ENCODE measurements at places on chromosomes 7 and 10.

GRCh38 chr10:91567815-91568214 lies 65.1 kb downstream of the PPP1R3C start:
- no peak for DNase-seq

DNA sequence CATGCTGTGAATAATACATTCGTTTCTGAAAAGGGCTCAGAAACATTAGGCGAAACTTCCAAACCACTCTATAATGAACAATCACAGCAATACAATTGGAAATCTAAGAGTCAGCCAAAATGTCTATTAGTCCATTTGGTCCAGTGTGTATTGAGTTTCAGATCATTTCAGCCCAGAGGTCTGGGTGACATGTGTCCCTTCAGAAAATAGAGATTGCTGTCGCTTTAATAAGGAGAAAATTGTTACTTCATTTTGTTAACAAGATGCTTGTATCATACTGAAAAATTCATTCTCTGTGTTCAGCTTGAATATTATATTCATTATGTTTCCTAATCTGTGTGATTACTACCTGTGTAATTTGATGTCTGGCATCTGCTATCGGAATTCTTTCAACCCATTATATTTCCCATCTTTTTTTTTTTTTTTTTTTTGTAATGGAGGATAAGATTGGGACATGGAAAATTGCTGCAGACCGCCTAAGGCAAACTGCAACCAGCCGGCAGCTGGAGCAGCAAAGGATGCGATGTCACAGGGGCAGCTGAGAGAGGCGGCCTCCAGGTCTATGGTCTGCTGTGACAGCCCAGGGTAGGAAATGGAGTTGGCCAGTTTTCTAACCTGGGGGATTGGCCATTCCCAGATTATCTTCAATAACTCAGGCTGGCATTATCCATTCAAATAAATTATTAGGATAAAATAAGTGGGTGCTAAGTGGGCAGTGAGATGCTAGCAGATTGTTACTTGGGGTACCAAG lies 170.9 kb upstream of the NPVF start:
- DNase-seq = no peak

DNA sequence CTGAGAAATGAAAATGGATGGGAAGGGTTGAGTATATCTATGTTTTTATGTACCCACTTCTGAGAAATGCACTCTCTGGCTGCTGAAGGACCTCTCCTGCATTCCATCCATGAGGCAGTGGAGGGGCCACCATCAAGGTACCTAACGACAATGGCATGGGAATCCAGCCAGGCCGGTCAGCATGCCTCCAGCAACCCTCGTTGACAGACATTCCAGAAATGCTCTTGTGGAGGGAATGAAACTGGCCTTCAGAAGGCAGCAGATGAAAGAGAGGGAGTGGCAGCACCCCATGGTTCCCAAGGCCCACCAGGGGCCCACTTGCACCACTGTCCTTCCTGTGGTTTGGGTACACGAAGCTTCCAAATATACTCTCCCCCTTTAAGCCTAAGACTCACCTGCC lies 269.0 kb downstream of the ARHGAP12 start:
- no peak for DNase-seq

- DNase-seq = no peak
These were observed 250.3 kb downstream of the STK31 start for GRCh38 chr7:23960361-23960760.

DNA sequence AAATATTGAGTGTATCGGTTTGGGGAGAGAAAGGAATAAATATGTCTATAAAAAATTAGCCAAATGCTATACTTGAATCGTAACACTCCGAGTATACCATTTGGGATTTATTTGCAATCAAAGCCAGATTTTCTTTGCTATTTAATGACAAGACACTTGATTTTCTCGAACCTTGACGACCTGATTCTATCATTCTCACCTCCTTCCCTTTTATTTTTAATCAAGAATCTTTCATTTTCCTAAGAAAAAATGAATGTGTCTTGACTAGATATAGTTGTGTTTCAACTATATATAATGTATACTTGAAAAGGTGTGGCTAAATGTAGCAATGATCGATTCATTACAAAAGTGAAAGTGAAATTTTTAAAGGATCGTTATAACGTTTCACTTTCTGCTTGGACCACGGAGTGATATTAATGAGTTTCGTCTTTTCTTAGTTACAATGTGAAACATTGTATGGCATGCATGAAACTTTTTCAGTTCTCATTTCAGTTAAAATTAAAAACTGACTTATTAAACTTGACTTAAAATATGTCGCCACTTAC lies 562 bp downstream of the NUB1 start:
- no peak for DNase-seq

DNA sequence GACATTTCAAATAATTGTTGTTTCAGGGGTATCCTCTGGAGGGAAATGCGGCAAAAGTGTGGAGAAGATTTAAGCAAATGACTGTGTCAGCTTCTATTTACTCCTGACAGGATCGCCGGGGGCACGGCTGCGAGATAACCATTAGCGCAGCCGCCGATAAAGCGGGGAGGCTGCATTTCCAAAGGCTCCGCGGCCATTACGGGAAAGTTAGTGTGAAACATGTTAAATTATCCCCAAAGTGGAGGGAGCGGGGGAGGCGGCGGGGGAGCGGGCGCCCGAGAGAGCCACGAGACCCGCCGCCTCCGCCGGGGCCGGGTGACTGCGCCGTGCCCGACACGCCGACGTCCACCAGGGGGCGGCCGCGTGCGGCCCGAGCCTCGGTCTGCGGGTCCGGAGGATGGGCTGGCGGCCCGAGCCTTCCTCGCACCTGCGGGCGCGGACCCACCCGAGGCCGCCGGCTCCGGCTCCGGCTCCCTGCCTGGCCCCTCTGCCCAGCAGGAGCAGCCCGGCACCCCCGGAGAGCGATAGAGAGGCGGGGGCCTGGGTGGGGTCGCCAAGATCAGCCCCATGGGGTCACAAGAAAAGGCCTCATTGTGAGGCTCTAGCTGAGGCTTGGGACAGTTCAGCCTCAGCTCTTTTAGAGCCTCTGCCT lies 74.4 kb upstream of the PAX2 start:
- DNase-seq = peak; percentile 67

DNA sequence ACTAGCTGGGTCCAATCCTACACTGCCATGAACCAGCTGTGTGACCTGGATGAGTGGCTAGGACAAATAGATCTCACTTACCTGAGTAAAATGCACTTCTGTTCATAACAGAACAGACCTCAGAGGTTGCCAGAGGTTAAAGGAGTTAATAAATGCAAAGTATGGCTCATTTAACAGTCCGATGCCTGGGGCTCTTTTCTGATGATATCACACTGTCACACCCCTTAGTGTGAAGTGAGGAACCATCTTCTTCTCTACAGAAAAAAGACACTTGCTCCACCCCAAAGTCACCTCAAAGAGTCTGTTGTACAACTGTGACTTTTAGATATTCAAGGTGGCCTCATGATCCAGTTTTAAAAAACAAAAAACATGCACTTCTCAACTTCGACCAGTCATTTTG lies 21.5 kb upstream of the TARP start:
- DNase-seq = no peak

GRCh38 chr10:4561296-4561695 lies 264.7 kb upstream of the AKR1E2 start:
- no peak for DNase-seq

GRCh38 chr7:155326385-155326784 lies 28.7 kb downstream of the INSIG1 start:
- no peak for DNase-seq

- DNase-seq = no peak
These were observed 1.4 kb upstream of the ZNF212 start for GRCh38 chr7:149238051-149238450.

GRCh38 chr7:6558837-6559236 lies 7.6 kb upstream of the GRID2IP start:
- DNase-seq = no peak

DNA sequence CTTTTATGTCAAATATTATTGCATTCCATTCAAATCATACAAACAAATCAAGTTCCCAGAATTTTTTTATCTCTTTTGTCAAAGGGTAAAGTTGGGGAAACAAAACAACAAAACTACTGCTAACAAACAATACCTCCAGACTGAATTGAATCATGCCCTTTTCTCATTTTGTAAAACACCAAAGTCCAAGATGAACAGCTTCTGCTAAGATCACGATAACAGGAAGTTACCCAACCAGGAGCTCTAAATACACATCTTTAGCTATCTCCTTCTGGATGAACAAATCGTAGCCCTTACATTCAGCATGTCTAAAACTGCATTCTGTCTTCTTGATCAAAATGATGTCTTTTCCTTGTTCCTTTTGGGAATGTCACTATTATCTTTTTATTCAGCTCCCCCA lies 97.4 kb downstream of the CTTNBP2 start:
- no peak for DNase-seq

DNA sequence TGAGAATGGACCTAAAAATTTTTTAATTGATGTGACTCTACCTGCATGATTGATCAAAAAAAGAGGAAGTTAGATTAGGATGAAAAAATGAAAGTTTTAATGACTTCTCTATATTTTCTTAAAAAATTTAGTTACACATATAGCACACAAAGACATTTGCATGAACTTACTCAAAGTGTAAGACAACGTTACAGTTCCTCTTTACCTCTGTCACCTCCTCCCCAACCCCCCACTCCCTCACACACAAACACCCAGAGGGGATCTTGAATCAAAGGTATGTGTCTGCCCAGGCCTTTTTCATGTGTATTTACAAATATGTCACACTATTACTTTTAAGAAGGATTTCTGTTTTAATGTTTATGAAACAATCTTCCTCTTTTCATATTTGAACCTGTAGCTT lies 20.6 kb upstream of the CDCA7L start:
- no peak for DNase-seq

GRCh38 chr7:158782761-158783401 lies 46.4 kb downstream of the ESYT2 start:
- no peak for DNase-seq

DNA sequence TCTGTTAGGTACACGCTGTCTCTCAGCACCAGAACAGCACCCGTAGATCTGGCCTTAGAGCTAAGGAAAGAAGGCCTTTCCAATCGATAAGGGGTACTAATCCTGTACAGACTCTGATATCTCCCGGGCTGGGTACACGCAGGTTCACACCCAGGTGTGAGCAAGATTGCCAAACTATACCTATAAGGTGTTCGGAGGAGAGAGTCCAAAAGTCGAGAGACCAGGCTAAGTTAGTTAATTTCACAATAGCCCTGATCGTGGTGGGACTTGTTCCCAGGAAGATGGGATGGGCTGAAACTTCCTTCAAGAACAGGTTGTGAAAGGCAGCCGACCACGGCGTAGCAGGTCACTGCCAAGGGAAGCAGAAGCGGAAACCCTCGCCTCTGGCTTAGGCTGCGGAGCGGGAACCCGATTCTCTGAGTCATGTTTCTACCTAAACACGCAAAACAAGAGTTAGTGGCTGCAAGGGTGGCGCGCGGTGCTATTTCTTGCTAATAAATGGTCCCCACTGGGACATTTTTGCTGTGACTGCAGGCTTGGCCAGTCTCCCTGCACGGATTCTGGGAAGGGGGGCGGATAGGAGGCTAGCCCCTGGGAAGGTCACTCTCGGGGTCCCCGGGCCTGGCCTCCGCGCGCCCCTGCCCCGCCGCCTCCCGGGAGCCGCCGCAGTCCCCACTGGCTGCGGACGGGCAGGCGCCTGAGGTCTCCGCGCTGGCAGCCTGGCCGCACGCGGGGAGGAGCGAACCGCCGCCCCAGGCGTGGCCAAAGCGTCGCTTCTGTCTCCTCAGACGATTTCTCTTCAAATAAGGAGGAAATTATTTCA lies 75.4 kb upstream of the PDSS1 start:
- peak; percentile 36 for DNase-seq

- no peak for DNase-seq
These were observed 24.9 kb downstream of the C10orf120 start for GRCh38 chr10:122674781-122675180.

- DNase-seq = no peak
These were observed 52.1 kb downstream of the TRRAP start for GRCh38 chr7:98930464-98930863.

- DNase-seq = no peak
These were observed 63.4 kb upstream of the C1QL3 start for GRCh38 chr10:16585103-16585502.

GRCh38 chr7:84637568-84638338 lies 443.2 kb upstream of the SEMA3A start:
- no peak for DNase-seq

DNA sequence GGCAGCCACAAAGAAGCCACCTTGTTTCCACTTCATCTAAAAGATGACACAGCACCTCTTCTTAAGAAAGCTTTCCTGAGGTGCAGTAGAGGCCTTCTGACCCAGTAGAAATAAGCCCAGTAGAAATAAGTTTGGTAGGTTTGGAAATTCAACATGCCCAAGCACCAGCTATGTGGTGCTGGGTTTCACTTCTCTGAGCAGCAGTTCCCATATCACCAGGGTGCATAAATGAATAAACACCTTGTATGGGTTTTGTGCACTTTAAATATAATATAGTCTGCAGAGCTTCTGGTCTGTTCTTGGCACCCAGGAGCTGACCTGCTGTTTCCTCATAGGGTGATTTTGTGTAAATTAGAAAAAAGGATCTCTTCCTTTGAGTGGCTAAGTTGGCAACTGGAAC lies 492.4 kb upstream of the SORCS1 start:
- no peak for DNase-seq

GRCh38 chr10:130757271-130757670 lies 554.2 kb downstream of the TCERG1L start:
- DNase-seq = no peak

DNA sequence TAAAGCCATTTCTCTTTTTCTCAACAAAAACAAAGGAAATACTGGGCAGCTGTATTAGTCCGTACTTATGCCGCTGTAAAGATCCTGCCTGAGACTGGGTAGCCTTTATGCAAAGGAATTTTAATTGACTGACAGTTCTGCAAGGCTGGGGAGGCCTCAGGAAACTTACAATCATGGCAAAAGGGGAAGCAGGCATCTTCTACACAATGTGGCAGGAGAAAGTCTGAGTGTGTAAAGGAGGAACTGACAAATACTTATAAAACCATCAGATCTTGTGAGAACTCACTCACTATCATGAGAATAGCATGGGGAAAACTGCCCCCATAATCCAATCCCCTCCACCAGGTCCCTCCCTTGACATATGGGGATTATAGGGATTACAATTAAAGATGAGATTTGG lies 264.3 kb downstream of the SEMA3A start:
- DNase-seq = no peak

GRCh38 chr10:24561453-24561852 lies 162.2 kb downstream of the ARHGAP21 start:
- no peak for DNase-seq

GRCh38 chr7:34240417-34240816 lies 335.1 kb downstream of the BMPER start:
- no peak for DNase-seq

- peak; percentile 45 for DNase-seq
These were observed 38.0 kb downstream of the PRKAG2 start for GRCh38 chr7:151838861-151839381.

GRCh38 chr7:131595699-131596098 lies 39.3 kb upstream of the PODXL start:
- DNase-seq = no peak

DNA sequence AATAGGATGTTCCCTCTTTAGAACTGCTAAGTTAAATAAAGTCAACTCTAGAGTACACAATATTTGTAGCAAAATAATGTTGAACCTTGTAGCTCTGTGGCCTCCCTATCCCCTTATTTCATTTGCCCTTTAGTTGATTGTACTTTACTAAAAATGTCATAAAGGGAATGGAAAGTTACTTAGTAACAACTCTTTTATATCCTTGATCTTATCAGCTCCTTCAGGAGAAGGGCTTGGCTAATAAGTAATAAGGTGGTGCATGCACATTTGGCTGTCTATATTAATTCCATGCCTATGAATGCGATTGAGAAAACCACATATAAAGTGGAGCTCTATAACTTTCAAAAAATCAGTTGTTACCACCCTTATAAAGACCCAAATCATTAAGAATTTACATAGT lies 41.5 kb upstream of the GATA3 start:
- DNase-seq = no peak
